ENCODE measurements at places on chromosomes 7 and 10.

DNA sequence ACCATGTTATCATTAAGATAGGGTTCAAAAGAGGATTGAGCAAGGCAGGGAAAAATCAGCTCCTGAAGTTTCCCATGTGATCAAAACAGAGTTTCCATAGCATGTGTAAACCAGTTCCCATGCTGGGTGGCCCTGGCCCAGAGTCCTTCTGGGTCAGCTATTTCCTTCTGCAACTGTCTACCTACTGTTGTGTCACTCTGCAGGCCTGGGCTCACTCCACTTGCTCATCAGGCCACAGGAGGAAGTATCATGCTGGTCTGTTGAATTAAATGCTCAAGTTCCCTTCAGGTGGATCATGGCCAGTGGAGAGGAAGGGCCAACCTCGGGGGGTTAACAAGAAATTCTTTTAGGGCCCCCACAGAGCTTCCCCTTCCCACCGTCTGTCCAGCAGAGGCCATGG lies 104.7 kb downstream of the GFRA1 start:
- DNase-seq, result no peak

GRCh38 chr10:81145975-81146374 lies 608.3 kb downstream of the SH2D4B start:
- DNase-seq, result no peak

GRCh38 chr10:67884313-67884841 lies at the start of gene SIRT1:
SIRT1 (plus strand) TSS chr10:67884656; CDS start chr10:67884722, 66 bp downstream.
- DNase-seq, result peak; percentile 95

GRCh38 chr10:662223-662605 lies 27.3 kb downstream of the DIP2C start:
- no peak for DNase-seq

DNA sequence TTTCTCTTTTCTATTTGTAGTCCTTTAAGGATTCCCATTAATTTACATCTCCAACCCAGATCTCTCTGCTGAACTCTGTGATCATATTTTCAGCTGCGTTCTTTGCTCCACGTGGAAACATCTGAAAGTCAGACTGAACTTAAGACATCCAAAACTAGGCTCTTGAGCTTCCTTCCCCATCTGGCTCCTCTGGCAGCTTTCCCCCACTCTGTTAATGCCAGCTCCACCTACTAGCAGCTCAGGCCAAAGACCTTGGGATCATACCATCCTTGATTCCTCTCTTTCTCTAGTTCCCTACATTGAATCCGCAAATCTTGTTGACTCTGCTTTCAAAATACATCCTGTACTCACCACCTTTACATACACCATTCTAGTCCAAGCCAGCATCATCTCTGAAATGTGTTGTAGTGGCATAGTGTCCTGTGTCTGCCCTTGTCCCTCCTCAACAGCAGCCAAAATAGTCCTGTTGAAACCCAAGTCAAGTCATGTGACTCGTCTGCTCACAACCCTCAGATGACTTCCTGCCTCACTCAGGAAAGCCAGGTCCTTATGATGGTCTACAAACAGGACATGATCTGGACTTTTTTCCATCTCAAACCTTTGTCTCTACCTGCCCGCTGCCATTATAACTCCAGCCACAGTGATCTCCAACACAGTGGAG lies 7.0 kb downstream of the REEP3 start:
- DNase-seq, result no peak

DNA sequence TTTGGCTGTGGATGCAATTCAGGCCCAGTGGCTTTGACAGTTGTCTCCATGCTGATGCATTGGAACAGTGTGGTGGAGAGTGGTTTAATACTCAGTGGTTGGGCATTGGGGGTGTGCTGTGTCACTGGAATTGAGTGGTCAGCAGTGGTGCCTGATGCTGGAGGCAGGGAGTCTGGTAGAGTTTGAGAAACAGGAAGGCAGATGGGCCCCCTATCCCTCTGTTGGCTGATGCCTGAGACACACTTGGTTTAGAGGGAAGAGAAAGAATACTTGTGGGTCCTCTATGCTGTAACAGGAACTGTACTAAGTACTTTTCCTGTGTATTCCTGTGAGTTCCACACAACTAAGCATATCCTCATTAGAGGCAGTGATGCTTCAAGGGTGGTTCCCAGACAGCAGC lies 55.4 kb downstream of the EEPD1 start:
- DNase-seq, result no peak

DNA sequence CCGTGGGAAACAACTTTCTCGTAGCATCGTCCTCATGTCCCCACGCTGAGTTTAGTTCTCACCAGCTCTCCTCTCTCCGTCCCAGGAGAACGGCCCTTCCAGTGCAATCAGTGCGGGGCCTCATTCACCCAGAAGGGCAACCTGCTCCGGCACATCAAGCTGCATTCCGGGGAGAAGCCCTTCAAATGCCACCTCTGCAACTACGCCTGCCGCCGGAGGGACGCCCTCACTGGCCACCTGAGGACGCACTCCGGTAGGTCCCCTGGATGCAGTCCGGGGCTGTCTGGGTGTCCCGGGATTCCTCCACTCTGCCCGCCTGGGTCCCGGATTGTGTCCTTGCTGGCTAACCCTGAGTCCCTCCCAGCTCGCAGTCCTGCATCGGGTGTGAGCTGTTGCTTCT lies 67.7 kb downstream of the FIGNL1 start:
- DNase-seq, result no peak

DNA sequence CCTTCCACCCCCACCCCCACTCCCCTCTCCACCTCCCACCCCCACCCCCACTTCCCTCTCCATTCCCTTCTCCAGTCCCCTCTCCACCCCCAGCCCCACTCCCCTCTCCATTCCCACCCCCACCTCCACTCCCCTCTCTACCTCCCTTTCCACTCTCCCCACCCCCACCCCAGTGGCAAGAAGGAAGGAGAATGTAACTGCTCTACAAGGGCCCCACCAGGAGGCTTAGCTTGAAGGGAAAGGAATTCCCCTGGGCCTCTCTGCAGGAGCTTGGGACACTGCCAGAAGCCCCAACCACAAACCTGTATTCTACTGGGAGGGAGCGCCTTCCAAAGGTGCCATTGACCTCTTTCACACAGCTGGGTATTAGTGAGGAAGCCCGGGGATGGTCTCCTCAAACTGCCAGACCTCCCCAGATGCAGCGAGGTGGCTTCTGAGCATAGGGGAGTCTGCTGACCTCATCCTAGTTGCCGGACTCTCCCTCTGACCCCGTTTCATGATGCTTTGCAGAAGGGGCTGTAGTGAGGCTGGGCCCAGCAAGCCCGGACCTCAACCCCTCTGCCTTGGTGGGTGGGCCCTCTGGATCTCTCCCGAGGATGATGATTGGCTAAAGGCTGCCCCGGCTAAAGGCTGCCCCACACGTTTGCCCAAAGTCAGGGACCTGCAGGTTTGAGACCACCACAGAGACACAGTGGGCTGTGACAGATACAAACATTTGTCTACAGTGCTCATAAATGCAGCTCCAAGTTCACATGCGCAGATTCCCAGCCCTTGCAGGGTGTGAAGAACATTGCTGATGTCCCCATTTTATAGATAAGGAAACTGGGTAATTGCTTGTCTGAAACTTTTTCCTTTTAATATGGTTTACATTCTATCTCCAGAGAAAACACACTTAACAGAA lies 2.9 kb downstream of the DEPP1 start:
- no peak for DNase-seq

DNA sequence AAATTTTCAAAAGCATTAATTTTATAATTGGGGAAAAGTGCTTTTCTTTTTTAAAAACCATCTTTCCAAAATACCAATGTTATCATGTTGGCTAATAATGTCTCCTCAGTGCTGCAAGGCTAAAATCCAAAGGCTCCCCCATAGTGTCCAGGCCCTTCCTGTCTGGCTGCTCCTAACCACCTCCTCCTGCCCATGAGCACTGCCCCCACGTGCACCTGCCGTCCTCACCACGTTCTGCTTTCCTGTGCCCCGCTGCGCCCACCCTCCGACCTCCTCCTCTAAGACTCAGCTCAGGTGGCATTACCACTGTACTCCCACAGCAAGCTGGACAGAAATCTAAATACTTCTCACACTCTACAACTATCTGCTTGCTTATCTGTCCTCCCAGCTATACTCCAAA lies 17.7 kb downstream of the PAXIP1 start:
- no peak for DNase-seq

- no peak for DNase-seq
Measured at GRCh38 chr10:10665750-10666149, 351.9 kb upstream of the CELF2 start.

DNA sequence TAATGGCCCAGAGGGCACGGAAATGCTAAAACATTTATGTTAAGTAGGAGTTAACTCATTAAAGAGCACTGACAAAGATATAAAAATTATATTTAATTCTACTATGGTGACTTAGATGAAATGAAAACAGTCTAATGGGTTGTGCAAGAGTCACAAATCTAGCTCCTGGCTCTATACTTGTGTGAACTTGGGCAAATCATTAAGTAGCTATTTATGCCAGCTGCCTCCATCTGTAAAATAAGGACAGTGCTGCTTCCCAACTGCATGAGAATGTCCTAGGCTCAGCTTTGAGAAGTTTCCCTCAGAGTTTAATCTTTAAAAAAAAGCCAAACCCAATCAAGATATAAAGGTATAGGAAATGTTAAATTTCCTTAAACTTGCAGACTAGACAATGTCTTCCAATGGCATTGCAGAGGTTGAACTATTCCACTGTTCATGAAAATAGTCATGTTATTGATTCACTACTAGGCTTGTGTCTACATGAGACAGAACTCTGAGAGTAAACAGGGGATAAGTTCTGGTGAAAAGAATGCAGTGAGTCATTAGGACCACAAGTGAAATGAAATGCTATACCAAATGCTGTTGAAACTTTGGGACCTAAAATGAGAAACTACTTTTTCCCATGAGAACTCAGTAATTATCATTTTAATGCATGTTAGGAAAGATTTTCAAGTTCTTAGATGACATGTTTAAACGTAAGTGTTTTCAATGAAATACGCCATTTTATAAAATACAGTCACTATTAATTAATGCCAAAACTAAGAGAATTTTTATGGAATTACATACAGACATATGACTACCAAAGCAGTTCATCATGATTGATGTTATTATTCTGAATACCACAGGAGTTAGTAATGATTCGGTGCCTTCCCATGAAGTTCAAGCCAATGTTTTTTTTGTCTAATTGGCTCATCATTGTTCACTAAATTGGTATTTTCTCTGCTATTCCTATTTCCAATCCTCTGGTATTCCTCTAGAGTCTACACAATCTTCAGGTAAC lies 84.2 kb downstream of the CDK6 start:
- no peak for DNase-seq

DNA sequence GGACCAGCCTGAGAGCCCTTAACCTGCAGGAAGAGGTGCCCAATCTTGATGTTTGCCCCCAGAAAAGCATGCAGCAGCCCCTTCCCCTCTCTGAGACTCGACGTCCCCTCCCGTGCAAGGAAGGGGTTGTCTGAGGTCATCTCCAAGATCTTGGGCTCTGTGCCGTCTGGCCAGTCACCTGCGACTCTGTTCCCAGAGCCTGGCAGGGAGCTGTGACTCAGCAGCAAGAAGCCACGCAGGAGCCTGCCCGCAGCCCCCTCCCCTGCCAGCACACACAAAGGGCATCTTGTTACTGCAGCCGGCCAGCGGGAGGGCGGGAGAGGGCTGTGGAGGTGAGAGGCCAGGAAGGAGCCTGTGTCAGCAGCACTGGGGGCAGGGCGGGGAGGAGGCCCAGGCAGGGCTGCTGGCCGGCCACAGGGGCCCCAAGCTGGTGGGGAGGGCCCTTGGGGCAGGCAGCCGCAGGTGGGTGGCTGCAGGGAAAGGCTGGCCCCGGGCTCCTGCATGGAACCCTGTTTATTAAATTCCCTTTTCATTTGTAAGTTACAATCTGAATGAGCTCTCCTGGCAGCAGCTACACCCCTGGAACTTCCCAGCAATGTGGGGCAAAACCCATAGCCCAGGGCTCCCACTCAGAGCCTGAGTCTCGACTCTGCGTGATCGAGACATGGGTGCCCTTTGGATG lies 103.7 kb upstream of the ZMIZ1 start:
- DNase-seq, result no peak

DNA sequence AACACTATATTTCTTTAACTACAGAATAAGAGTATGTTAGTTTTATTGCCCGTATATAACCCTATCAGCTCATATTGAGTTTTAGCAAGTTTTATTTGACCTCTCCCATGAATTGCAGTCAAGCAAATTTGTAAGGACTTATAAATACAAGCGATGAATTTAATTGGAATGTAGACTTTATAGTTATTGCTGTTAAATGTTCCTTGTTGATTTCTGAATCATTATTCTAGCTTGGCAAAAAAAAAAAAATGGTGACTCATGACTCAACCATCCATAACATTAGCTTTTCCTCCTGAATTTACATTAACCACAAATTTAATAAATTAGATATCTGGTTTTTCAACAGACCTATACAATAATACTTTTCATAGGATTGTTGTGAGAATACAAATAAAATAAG lies 334.0 kb upstream of the LRRTM3 start:
- DNase-seq, result no peak

- DNase-seq, result no peak
Measured at GRCh38 chr7:139745678-139746143, 32.1 kb downstream of the HIPK2 start.

DNA sequence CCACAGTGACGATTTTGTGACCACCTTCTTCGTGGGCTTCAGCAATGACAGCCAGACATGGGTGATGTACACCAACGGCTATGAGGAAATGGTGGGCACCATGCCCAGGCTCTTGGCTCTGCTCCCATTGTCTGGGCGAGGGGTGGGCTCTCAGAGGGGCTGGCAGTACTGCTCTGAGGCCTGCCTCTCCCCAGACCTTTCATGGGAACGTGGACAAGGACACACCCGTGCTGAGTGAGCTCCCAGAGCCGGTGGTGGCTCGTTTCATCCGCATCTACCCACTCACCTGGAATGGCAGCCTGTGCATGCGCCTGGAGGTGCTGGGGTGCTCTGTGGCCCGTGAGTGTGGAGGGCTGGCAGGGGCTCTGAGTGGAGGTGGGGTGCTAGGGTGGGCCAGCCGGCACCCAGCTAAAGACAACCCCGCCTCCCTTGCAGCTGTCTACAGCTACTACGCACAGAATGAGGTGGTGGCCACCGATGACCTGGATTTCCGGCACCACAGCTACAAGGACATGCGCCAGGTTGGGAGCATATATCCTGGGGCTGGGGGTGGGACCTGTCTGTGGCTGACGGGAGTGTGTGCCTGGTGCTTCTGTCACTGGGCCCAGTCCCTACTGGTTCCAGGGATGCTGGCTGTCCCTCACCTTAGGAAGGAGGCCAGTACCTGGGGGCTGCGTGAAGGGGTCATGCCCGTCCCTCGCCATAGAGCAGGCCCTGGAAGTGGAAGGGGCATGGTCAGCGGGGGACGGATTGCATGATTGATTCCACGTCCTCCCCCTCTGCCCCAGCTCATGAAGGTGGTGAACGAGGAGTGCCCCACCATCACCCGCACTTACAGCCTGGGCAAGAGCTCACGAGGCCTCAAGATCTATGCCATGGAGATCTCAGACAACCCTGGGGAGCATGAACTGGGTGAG lies 6.8 kb downstream of the AEBP1 start:
- DNase-seq, result no peak

DNA sequence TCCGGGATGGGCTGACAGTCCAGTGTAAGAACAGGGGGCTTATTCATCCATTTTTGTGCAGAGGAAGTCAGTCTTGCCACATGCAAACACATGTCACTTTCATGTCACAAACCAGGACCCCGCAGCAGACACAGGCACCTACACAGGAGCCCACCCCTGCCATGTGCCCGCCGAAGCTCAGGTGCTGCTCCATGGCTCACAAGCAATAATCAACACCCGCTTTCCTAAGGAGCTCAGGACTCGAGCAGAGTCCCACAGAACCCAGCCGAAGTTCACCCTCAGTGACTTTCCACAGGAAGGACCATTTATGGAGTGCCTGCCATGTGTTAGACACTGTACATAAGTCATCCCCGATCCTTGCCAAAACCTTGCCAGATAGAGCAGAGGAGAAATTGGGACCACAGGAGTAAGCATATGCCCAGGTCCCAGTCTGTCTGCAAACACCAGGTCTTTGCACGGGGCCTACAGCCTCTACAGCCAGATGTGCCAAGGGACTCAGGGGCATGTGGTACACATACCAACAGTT lies 99.4 kb downstream of the EBF3 start:
- no peak for DNase-seq

All from stimulated activated CD4-positive, alpha-beta T cell treated with anti-CD3 and anti-CD28 coated beads, Interleukin-15, amount 100 ng/mL, for 24 hours (primary cell).